AML-193 (cell line): ENCODE measurements at places on chromosomes 7 and 10.

- peak; percentile 92 for DNase-seq
These were observed 39.8 kb upstream of the SRGN start for GRCh38 chr10:69048103-69048502.

- DNase-seq, result no peak
These were observed 573 bp downstream of the PMPCB start for GRCh38 chr7:103297837-103298179.

DNA sequence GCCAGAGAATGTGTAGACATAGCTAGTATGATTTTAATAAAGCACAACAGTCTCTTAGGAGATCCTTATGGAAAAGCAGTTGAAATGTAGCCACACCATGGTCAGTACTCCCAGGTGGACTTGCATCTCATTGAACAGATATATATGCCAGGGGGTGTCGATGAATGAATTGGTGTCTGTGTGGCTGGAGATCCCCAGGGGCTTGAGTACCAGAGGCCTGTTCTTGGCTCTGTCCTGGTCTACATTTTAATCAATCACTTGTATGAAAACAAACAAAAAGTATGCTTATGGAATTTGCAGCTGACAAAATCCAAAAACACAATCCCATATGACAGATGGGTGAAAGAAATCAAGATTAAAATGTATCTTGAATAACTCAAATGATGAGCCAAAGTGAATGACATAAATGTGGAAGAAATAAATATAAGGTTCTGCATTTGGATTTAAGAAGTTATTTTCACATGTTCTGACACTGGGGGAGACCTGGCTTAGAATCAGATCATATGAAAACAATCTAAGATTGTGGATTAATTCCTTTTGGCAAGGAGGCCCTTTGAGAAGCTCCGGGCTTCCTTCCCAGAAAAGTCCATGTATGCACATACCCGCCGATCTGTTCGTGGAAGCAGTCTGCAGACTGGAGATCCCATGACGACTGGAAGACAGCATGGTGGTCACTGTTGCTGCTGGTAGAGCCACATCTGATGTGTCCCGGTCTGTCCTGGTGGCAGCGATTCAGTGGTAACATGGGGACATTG lies 15.6 kb downstream of the CLEC2L start:
- DNase-seq, result no peak

GRCh38 chr7:5350600-5351385 lies 68.0 kb downstream of the SLC29A4 start:
- no peak for DNase-seq

- DNase-seq, result no peak
These were observed 41.9 kb downstream of the IQUB start for GRCh38 chr7:123492485-123492884.

- DNase-seq, result no peak
These were observed 3.2 kb upstream of the SFTPA2 start for GRCh38 chr10:79563426-79563825.

GRCh38 chr7:35040906-35041305 lies 3.6 kb upstream of the DPY19L1 start:
- no peak for DNase-seq

GRCh38 chr7:37784015-37784414 lies 64.4 kb upstream of the NME8 start:
- DNase-seq, result no peak

- DNase-seq, result no peak
These were observed 72.0 kb upstream of the BTBD16 start for GRCh38 chr10:122199070-122199469.

DNA sequence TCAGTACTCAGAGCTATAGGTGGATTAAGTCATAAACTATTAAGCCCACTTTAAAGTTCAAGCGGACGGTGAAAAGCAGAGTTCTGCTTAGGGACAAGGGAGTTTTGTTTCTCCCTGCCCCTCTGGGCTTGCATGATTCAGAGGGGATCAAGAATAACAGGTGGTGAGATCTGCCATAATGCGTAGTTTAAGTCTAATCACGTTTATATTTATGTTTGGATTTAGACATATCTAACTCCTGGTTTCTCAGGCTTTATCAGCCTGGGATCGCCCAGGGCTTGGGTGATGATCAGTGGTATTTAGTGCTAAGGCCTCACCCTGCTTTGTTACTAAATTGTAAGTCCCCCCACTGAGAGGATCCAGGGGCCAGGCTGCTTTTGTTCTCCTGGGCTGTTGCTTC lies 335.4 kb upstream of the NRP1 start:
- no peak for DNase-seq

GRCh38 chr10:97895915-97896314 lies 46.3 kb downstream of the GOLGA7B start:
- no peak for DNase-seq

GRCh38 chr10:63633677-63634487 lies 112.7 kb downstream of the REEP3 start:
- DNase-seq, result peak; percentile 31

GRCh38 chr10:73408978-73409521 lies 4.8 kb downstream of the ANXA7 start:
- no peak for DNase-seq

DNA sequence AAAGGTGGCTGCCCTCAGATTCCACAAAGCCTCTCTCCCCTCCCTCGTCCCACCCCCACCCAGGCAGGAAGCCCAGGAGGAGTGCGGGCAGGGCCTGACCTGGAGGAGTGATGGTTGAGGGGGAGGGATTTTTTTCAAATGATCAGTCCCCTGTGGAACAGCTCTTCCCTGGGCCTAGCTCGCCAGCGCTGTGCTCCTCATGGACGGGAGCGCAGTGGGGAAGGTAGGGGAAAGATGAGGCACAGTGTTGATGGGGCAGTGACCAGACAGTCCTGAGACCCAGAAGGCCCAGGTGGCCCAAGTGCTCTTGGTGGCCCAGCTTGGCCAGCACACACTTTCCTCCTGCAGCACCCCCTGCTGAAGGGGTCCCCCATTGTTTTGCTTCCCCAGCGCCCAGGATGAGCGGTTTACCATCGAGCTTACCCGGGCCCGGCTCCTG lies 8.5 kb downstream of the SAP25 start:
- DNase-seq, result no peak

DNA sequence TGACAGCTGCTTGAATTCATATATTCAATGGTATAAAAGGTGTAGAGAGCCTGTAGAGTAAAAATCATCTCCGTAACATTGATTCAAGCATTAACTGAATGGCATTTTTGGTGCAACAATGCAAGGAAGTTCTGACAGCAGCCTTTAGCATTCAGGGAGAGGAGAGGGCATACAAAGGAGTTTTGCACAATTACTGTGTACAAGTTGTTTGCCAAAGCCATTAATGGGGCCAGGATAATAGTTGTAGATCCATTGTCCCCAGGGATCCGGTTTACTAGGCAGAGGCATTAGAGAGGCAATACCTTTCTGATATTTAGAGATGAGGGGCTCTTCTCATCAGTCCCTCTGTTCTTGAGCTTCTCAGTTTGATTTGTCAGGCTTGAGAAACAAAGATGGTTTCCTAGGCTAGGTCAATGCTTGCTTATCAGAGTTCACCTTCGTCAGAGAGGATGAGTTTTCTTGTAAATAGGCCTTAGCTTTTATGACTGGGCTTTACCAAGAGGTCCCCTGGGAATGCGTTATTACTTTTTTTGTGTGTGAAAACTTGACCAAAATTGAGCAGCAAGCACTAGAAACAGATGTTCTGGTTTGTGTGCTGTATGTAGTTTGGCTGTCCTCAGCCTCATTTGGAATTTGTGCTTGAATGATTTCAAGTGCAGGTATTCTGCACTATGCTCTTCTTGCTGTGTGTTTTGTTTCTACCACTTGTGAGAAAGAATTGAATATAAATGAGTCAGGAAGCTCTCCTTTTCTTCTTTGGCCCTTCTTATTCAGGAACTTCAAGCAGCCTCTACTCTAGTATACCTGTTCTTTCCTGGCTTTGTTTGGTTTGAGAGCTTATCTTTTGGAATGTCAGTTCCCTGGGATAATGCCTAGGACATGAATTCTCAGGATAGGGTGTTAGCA lies 32.0 kb downstream of the SND1 start:
- no peak for DNase-seq

DNA sequence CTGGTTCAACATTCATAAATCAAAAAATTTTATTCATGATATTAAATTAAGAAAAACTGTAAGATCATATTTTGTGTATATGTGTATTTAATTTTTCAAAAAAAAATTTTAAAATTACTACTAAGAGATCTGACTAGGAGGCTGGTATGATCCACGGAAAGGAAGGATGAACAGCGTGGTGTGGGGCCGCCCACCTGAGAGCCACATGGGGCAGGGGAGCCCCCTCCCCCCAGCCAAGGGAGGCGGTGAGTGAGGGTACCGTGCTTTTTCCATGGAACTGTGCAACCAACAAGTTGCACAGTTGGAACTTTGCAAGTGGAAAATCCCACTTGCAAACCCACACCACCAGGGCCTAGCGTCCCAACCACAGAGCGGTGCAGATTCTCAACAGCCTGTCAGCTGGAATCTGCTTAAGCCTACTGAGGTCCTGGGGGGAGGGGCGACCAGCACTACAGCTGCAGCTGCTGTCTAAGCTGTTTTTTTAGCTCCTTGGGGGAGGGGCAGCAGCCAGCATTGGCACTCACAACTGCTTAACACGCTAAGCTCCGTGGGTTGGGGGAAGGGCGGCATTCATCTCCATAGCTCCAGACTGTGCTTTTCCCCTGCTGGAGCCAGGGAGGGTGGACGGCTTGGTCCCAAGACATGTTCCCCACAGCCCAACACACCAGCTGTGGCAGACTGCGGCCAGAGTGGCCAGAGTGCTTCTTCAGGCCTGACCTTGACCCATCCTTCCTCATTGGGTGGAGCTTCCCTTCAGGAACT lies 94.2 kb upstream of the IGFBP3 start:
- no peak for DNase-seq

DNA sequence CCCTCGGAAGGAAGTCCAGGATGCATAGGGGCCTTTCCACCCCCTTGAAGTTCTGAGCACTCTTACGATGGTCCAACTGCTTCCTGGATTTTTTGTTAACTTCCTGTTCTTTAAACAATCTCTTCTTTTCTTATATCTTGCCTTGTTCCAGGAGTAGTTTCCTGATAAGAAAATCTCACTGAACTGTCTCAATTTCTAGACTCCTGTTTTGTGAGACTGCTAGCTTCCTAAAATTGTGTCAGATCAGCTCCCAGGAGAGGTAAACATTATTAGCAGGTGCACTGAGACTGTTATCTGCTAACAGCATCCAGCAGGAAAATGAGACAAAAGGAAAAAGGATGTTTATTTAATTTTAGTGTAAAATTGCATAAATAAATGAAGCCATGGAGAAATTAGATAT lies 106.2 kb upstream of the PITRM1 start:
- no peak for DNase-seq

- no peak for DNase-seq
These were observed 109.9 kb downstream of the NEURL1 start for GRCh38 chr10:103603382-103603781.

DNA sequence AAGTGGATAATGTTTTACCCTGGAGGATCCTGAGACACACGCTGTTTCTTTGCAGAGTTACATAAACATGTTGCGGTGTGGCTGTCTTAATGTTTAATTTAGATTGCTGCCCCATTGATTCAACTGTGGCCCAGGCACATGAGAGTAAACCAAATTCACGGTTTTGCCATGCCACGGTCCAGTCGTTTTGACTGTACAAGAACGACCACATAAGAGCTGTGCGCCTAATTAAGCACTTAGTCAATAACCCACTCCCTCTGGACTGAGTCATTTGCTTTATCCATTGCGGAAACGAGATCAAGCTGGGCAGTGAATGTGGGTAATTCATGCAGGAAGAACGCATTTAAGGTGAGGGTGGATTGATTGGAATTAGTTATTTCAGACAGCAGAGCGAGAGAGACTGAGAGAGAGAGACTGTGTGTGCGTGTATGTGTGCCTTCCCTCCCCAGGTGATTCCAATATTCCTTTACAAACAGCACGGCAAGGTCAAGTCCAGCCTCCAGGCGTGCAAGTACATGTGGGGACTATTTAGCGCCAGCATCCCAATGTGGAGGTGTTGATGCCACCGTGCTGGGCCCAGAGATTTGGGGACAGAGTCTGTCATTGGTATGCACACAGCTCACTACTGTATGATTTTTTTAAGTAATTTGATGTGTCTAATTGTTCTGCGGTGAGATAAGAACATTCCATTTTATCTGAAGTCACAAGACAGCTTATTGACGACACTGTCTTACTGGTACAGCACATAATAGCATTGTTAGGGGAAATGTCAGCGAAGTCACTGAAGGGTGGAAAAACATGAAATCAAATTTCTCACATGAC lies 8.4 kb upstream of the TEX36 start:
- no peak for DNase-seq

- DNase-seq, result no peak
These were observed 384.7 kb upstream of the NRP1 start for GRCh38 chr10:33719005-33719703.

DNA sequence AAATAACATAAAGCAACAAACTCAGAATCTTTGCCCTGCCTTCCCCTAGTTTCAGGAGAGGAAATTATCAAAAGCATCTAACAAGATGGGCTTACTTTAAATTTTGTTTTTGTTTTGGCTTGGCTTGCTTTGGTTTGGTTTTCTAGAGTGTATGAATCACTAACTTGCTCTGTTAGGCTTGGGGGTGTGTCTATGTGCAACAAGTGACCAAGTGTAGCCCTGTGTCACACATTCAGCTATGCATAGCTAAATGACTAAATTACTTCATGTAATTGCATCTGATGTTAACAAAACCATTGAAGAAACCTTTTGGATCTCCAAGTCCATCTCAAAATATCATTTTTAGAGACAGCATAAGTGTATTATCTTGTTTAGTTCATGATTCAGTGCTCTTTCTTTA lies 251.0 kb downstream of the TFEC start:
- no peak for DNase-seq

- DNase-seq, result no peak
These were observed 40.8 kb upstream of the CTBP2 start for GRCh38 chr10:125201108-125201524.

- DNase-seq, result no peak
These were observed 39.8 kb downstream of the ITPRID1 start for GRCh38 chr7:31553661-31554081.

- DNase-seq, result no peak
These were observed 33.5 kb upstream of the ENO4 start for GRCh38 chr10:116815641-116816415.

DNA sequence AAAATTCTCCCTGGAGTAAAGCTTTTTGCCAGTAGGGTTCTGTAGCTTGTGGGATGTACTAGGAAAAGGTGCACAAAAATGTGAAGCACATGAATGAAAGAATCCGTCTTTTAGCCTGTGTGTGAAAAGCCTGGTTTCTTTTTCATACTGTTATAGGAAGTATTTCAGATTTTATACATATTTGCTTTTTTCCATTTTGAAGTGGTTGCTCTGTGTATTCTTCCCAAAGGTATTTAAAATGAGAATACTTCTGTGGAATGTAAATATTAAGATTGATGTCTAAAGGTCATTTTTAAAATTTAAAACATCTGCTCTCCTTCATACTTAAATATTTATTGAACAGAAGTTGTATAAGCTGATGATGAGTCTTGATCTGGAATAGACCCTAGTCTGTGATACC lies 96.8 kb downstream of the CDK14 start:
- no peak for DNase-seq
